ENCODE measurements at places on chromosomes 4 and X. TPM values are rescaled to one million over a fixed set of nuclear protein-coding genes. Genes with fewer than 3 reads are reported as not detected.

DNA sequence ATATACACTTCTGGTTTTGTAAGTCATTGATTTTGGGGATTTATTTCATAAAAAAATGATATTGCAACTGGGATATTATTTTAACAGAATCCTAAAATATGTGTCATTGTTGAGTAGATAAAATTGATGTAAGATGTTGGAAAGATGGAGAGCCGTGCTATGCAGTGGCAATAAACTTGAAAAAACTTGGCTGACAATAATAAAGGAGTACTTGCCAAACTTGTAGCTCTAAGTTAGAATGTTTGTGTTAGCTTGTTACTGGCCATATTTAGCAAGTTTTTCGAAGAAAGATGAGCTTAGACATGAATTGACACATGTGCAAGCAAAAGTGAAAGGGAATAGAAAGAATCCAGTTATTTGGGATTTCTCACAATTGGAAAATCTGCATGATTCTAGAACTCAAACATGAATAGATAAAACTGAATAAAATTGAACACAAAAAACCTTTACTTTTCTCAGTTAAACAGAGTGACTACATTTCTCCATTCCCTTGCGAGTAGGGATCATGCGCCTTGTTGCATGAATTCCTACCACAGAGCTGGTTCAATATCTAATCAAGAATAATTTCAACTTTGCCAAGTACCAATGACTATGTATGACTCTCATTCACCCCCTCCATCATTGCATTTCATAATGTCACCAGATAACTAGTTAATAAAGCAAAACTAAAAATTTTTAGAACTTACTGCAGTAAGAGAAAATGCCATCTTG is 327.8 kb downstream of the CAMK2D start:
- no peaks in the 10 kb centered on the region for H3K27me3 ChIP-seq
- no peak overlapping the region for H3K27ac ChIP-seq
- no peak overlapping the region for H3K4me3 ChIP-seq
- no peaks in the 10 kb centered on the region for H3K36me3 ChIP-seq

GRCh38 chrX:118974088-118974907 is at the start of gene LONRF3:
LONRF3 (plus strand) TSS chrX:118974618; CDS start chrX:118974781, 163 bp downstream.
- peaks cover 16% of the 10 kb centered on the region for H3K4me1 ChIP-seq
- DNase-seq, result peak; percentile 57
- H3K27me3 ChIP-seq, result no peaks in the 10 kb centered on the region
- H3K4me3 ChIP-seq, result peak within 1 kb of the TSS; percentile 55
- H3K36me3 ChIP-seq, result no peaks in the 10 kb centered on the region

GRCh38 chr4:117249333-117249732 is 164.0 kb upstream of the TRAM1L1 start:
- DNase-seq, result no peak
- H3K27ac ChIP-seq, result no peak overlapping the region
- no peak overlapping the region for H3K4me3 ChIP-seq
- H3K36me3 ChIP-seq, result no peaks in the 10 kb centered on the region
- no peaks in the 10 kb centered on the region for H3K27me3 ChIP-seq

- H3K27ac ChIP-seq, result no peak overlapping the region
- no peak for DNase-seq
- H3K4me1 ChIP-seq, result no peaks in the 10 kb centered on the region
- H3K27me3 ChIP-seq, result no peaks in the 10 kb centered on the region
- no peak overlapping the region for H3K4me3 ChIP-seq
These were observed 1308.6 kb downstream of the ARAP2 start for GRCh38 chr4:34935739-34936138.

MSANTD1 gene
- 1.1 TPM for total RNA-seq

DNA sequence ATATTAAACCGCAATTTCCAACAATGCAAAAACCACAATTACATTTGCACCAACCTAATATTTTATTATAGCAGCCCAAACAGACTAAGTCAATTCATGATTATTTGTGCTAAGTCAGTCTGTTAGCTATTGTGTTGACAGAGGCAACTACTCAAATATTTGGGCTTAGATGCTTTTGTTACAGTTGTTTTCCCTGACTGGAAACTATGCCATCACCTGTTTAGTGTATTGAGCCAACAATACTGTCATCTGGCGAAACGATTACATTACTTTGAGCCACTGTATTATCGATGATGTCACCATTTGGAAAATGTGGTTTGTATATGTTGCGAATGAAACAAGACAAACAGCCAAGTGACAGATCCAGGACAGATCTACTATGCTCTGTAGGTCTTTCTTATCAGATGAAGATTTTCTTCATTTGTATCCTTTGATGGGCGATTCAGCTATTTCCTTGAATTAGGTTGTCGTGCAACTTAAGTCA is 38.7 kb upstream of the INTS6L start:
- H3K4me1 ChIP-seq, result no peaks in the 10 kb centered on the region
- H3K27me3 ChIP-seq, result peaks cover 5% of the 10 kb centered on the region
- H3K4me3 ChIP-seq, result no peak overlapping the region
- H3K36me3 ChIP-seq, result no peaks in the 10 kb centered on the region

- H3K36me3 ChIP-seq, result no peaks in the 10 kb centered on the region
- DNase-seq, result no peak
- H3K4me1 ChIP-seq, result no peaks in the 10 kb centered on the region
- no peak overlapping the region for H3K4me3 ChIP-seq
- no peak overlapping the region for H3K27ac ChIP-seq
These were observed 242.8 kb upstream of the JADE1 start for GRCh38 chr4:128566693-128567092.

GPR119 gene
- total RNA-seq, result not detected

DNA sequence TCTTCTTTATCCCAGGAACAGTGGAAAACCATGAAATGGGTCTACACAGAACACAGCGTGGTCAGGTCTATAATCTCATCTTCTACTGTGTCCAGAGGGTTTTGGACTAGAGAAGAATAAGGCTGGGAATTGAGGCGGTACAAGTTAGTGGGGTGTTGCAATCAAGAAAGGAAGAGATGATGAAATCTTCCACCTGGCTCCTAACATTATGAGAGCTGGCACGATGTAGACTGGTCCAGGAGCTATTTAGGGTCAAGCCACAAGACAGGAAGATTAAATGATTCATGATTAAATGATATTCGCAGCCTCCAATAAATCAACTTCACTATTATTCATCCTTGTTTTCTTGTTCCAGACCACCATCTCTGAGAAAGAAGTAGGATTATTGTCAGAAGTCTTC is 88.0 kb downstream of the ARSF start:
- no peak for DNase-seq
- H3K36me3 ChIP-seq, result no peaks in the 10 kb centered on the region
- H3K4me3 ChIP-seq, result no peak overlapping the region

DNA sequence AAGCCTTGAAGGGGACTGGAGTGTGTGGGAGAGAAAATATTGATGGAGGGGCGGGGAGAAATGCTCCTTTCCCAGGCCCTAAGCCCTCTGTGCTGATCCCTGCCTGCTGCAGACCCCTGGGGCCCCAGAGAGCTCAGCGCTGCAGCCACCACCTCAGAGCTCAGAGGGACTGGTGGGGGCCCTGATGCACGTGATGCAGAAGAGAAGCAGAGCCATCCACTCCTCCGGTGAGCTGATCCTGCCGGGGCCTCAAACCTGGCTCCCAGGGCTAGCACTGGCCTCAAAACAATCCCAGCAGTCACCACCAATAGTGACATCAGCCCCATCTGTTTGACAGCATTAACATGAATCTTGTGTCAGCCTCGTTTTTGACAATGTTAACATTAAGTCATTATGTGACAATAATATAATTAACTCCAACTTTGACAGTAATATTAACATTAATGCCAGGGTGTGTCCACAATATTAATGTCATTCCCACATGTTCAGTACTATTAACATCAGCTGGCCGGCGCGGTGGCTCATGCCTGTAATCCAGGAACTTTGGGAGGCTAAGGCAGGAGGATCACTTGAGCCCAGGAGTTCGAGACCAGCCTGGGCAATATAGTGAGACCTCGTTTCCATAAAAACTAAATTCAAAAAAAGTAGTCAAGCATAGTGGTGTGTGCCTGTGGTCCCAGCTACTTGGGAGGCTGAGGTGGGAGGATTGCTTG is 5.8 kb downstream of the WAS start:
- no peaks in the 10 kb centered on the region for H3K36me3 ChIP-seq
- H3K27ac ChIP-seq, result no peak overlapping the region
- H3K4me1 ChIP-seq, result no peaks in the 10 kb centered on the region
- DNase-seq, result no peak

ANXA5 gene
- 406 TPM for total RNA-seq

NXF3 gene
- total RNA-seq, result 1.7 TPM

DNA sequence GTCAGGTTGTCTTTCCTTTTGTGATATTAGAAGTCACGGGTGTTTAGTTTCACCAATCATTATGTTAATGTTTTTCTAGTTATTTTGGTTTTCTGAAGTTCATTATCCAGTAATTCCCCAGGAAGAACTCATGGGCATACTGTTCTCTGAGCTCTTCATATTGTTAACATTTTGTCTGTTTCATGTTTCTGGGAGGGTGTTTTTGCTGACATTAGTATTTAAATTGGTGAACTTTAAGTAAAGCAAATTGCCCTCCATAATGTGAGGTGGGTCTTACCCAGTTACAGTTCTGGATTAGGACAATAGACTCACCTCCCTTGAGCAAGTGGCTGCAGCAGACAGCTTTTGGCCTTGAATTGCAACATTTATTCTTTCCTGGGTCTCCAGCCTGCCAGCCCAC is 163.4 kb downstream of the GPAT3 start:
- no peak overlapping the region for H3K4me3 ChIP-seq
- no peak overlapping the region for H3K27ac ChIP-seq

DNA sequence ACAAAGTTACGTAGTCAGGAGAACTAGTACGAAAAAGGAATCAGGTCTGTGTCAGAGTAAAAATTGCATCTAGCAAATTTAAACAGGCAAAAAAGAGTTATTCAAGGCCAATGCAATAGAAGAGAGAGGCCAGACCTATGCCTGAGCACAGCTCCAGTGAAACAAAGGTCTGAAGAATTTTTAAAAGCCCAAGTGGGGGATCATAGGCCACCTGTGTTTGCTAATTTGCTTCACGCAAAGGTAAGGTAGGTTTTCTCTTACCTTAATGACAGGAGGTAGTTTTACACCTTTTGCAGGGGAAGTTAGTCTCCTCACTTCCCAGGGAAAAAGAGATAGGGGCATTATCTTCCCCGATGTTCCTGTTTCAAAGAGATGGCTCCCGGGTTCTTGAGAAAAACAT is 448.6 kb upstream of the TECRL start:
- no peaks in the 10 kb centered on the region for H3K4me1 ChIP-seq
- no peaks in the 10 kb centered on the region for H3K36me3 ChIP-seq

GRCh38 chr4:59057804-59058203 is 1947.6 kb upstream of the IGFBP7 start:
- no peaks in the 10 kb centered on the region for H3K36me3 ChIP-seq
- no peak overlapping the region for H3K27ac ChIP-seq

TNIP2 gene
- 30.6 TPM for total RNA-seq

CRLF2 gene
- total RNA-seq, result 0.46 TPM

GRCh38 chrX:25015486-25016360 is at the start of gene ARX:
ARX (minus strand) TSS chrX:25015965; CDS start chrX:25015737, 228 bp downstream.
- peak; percentile 75 for DNase-seq
- H3K4me3 ChIP-seq, result no peak within 1 kb of the TSS
- H3K36me3 ChIP-seq, result no peaks in the 10 kb centered on the region
- peaks cover 84% of the 10 kb centered on the region for H3K27me3 ChIP-seq

DNA sequence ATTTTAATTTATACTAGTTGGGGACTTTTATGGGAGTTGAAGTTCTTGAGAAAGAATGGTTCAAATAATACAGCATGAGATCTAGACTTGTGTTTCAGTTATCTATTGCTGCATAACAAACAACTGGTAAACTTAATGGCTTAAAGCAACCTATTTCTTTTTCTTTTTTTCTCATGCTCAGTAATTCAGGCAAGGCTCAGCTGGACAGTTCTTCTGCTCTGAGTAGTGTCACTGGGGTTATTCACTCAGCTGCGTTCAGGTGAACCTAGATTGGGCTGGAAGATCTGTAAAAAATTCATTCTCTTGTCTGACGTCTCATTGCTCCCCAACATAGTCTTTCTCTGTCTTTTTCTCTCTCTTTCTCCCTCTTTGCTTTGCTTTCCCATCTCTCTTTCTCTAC is 291.7 kb downstream of the GBA3 start:
- no peak for DNase-seq
- no peak overlapping the region for H3K27ac ChIP-seq
- no peak overlapping the region for H3K4me3 ChIP-seq
- H3K4me1 ChIP-seq, result no peaks in the 10 kb centered on the region

CTAG1B gene
- total RNA-seq, result not detected

GRCh38 chr4:156560701-156561100 is 410.9 kb downstream of the PDGFC start:
- no peaks in the 10 kb centered on the region for H3K27me3 ChIP-seq
- no peaks in the 10 kb centered on the region for H3K4me1 ChIP-seq
- DNase-seq, result no peak
- no peak overlapping the region for H3K4me3 ChIP-seq
- H3K27ac ChIP-seq, result no peak overlapping the region

MAGEE2 gene
- total RNA-seq, result not detected

DNA sequence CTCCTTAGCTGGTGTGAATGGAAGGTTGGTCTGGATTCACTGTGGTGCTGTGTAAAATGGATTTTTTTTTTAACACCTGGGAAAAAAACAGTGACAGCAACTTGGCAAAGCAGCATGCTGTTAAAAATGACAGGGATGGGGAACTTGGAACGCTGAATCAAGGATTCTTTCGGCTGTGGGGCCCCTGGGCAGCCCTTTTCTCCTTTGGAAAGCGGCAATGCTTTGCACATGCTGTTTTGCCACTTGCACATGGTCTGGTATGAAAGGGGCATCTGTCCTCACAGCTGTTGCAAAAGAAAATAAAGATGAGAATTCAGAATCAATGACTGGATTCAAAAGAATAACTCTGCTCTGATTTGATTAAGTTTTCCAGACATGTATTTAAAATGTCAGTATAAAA is 10.7 kb upstream of the PIGA start:
- no peaks in the 10 kb centered on the region for H3K36me3 ChIP-seq
- no peak for DNase-seq
- H3K27me3 ChIP-seq, result peaks cover 28% of the 10 kb centered on the region
- no peaks in the 10 kb centered on the region for H3K4me1 ChIP-seq
- H3K27ac ChIP-seq, result no peak overlapping the region
- no peak overlapping the region for H3K4me3 ChIP-seq

UGT2B11 gene
- total RNA-seq, result not detected

DNA sequence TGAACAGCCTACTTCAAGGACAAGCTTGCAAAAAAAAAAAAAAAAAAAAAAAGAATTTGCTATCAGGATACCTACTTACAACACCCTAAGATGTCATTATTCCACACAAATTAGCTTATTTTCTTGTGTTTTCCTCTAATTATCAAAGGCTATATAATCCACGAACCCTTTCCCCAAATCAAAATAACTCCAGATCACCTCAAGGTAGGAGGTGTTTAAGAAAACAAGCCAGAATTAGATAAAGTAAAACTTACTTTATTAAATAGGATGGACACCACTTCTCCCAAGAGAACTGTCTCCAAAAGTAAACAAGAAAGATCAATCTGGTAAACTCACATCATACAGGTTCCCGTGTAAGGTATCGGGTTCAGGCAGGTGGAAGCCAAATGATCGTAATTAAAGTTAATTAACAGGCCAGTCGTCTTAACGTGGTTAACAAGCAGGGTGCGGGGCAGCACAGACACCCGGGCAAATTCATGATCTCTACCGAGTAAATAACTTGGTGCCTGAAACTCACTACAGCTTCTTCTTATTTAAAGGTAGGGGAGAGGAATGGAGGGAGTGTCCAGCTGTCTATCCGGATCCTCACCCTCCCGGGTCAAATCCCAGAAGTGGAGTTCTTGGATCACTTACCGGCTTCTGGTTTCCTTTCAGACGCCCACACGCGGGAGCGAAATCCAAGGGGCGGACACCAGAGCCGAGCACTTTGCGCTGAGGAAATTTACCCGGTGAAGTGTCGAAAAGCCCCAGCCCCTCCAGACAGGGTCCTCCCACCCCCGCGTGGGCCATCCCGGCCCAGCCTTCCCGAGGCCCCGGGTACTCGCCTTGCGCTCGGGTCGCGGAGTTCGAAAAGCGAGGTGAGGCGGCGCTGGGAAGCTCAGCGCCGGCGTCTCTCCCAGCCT is 708 bp downstream of the ARAP2 start:
- H3K27ac ChIP-seq, result no peak overlapping the region
- no peaks in the 10 kb centered on the region for H3K36me3 ChIP-seq
- H3K4me3 ChIP-seq, result peak overlapping the region; percentile 62
- no peaks in the 10 kb centered on the region for H3K27me3 ChIP-seq
- H3K4me1 ChIP-seq, result no peaks in the 10 kb centered on the region
